ENCODE measurements at places on chromosomes 7 and 10.

DNA sequence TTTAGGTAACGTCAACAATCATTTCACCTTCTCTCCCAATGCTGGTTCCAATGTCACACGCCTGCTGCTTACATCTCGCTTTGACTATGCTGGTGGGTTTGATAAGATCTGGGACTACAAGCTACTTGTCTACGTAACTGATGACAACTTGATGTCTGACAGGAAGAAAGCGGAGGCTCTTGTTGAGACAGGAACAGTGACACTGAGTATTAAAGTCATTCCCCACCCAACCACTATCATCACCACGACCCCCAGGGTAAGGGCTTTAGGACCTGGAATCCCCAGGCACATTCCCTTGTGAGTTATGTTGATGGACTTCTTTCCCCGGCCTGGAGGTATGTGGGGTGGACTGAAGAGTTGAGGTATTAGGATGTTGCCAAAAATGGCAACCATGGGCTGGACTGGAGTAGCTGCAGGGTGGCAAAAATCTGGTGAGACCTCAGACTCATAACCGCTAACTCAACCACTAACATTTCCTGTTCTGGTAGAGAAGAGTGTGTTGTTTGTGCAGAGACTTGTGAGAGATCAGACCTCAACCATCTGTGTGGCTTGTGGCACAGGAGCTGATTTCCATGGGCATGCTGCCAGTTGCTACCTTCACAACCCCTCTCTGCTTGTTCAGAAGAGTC is 59.2 kb downstream of the CDHR3 start:
- peak; percentile 64 for DNase-seq

- DNase-seq: no peak
Observed at GRCh38 chr7:27564881-27565482, 97.7 kb downstream of the HIBADH start.

GRCh38 chr10:105727131-105727530 is 1086.0 kb downstream of the SORCS3 start:
- DNase-seq: no peak

DNA sequence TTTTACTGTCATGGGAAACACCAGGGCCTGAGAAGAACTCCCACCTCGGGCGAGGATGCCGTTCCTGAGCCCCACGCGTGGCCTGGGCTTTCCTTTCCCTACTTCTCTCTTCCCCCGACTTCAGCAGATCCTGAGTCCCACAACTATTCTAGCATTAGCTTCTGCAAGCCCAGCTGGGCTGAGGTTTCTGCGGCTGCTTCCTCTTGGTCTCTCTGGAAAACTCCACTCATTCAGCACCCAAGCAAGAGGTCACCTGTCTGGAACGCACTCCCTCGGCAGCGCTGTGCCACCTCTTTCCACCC is 761 bp upstream of the DOCK1 start:
- no peak for DNase-seq

DNA sequence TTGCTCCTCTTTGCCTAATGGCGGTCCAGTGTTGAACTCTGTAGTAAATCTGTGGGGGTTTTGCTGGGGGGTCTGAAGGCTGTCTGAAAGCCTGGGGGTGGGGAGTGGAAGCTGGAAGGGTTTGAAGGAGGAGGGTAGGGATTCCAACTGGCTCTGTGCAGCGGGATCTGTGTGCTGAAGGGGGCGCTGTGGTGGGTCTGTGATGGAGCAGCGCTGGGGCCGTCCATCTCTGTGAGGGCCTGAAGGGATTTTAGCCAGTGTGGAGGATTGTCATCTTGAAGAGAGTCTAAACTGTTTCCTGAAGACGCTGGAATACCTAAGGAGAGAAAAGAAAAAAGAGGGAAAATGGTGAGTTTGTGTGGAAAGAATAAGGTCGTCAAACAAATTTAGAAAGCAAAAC is 129.2 kb downstream of the STRA8 start:
- no peak for DNase-seq

DNA sequence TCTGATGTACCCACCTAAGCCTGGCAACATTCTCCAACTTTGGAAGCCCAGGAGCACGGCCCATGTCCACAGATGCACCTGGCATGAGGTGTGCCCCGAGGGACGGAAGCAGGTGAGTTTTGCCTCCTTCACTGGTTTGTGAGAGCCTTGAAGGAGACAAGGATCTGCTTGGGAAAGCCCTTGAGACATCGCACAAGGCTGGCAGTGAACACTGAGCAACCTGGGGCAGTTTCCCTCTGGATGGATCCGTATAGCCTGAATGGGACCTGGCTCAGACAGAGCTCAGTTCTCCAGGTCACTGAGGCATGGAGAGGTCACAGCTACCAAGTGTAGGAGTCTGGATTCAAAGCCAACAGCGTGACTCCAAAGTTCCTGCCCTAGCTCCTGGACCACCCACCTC is 8.8 kb upstream of the NUPR2 start:
- DNase-seq: no peak

DNA sequence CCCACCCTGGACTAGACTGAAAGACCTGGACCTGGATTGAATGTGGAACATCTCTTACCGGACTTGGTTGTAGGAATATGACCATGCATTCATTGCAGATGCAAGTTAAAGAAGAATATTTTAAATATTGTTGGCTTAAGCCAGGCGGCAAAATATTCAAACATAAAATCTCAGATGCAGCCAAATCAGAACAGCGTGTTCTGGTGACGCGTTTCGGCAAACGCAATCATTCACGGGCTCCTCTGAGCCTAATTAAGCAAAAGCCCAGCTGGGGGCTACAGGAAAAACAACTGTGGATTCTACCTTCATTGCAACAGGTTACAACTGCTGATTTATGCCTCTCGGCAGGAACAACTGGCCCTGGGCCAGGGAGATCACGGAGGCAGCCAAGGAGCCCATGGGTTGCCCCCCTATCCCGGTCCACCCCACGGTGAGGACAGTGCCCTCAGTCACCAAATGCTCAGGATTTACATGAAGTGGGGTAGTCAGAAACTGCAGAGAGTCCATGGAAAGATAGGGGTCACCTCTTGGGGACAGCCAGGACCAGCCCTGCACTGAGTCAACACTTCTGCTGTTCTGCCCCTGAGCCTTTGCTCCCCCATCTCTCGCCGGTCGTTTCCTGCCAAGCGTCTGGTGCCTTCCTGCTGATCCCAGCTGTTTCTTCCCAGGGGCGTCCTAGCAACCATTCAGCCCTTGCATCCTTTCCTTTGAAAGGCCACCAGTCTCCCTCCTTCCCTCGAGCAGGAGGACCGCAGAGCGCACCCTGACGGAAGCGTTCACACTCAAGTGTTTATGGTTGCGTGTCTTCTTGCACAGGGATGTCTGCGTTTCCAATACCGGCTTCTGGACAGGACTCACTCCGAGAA is 64.4 kb upstream of the SFMBT2 start:
- DNase-seq: no peak

DNA sequence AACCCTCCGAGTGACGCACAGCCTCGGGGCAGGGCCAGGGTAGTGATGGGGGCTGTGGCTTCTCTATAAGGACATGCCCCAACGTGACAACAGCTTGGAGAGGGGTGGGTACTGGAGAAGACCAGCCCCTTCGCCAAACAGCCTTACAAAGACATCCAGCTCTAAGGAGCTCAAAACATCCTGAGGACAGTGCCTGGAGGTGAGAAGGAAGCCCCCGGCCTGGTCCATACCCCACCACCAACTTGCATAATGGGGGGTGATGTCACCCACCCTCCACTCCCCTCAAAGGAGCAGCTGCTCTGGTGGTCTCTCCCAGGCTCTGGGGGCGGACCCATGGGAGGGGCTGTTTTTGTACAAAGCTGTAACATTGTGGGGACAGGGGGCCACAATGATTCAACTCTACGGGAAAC is 15.1 kb downstream of the PRSS2 start:
- DNase-seq: peak; percentile 61

GRCh38 chr7:1240517-1241257 is 8.0 kb downstream of the UNCX start:
- no peak for DNase-seq

- DNase-seq: no peak
Observed at GRCh38 chr7:29278337-29279069, 83.9 kb downstream of the CHN2 start.

DNA sequence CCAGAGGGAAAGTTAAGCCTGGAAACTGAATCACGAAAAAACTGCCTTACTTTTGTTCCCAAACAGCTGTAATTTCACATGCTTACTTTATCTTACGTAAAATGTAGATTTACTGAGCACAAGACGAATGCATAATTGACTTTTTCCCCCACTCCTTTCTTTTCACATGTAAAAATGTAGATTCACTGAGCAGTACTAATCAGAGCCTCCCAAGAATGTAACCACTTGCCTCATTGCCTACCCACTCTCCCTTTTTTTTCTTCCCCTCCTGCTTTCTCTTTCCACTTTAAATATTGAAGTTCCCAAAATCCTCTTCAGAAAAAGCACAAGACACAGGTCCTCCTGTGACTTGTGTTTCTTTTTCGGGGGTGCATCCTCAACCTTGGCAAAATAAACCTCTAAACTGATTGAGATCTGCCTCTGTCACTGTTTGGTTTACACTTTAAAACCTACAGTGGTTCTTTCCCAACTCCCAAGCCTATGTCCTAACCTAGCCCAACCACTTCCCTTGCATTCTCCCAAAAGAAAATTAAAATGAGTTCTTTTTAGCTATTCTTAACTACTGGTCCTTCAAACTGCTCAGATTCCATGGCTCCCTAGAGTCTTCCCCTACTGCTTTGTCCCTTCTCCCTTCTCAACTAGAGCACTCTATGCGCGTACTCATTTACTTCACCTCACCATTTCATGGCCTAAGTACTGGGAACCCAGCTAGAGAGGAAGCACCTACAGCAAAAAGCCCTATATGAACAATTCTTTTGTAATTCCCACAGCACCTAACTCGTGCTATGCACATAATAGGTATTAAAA is 236.6 kb upstream of the MKLN1 start:
- no peak for DNase-seq

DNA sequence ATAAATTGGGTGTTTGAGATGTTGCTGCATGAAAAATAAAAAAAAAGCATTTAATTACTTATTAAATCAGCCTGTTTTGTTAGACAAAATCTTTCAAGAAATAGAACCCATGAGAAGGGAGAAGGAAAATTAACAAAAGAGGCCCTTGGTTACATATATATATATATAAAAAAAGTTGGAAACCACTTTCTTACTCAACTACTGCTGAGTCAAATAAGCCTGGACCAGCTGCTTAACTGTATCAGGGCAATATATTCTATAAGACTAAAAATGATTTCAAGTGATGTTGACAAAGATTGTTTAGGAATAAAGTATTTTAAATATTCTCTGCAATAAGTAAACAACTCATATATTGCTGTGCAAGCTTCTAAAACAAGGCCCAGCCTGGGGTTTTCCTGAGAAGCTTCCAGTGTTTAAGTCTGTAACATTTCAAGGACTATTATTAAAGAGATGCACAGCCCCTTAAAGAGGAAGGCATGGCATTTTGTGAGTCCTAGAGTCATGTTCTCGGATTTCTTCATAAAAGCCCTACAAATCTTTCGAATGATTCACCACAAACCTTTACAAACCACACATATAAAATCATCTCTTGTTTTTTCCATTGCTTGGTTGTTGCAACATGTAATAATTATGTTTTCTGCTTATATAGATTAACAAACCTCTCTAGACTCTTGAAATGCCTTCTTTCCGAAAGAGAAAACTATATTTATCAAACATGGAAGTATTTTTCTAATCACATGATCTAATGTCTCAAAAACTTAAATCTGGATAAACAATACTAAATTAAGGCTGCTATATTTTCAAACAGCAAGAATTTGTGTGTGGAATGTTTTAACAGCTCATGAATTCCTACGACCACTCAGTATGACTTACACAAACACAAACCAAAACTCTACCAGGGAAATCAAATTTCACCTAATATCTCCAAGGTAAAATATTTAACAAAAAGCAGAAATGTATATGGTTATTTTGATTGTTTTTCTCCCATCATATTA is 14.3 kb downstream of the JAZF1 start:
- no peak for DNase-seq

GRCh38 chr7:133428876-133429275 is 176.0 kb downstream of the EXOC4 start:
- no peak for DNase-seq

GRCh38 chr7:93232673-93233018 is 480 bp downstream of the VPS50 start:
- DNase-seq: no peak

DNA sequence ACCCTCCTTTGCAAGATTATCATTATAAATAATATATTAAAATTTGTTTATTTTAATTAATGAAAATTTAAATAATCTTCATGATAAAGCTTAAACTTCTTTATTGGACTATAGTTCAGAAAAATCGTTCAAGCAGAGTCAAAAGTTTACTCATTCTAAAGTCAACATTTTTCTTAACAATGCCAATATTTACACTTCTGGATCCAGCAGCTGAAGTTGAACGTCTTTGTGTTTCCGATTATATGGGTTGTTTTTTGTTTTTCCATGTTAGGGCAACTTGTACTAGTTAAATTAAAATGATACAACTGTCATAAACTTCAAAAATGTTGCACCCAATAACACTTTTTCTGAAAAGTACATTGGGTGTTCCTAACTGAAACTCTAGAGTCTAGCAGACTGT is 43.8 kb downstream of the GRB10 start:
- DNase-seq: no peak

DNA sequence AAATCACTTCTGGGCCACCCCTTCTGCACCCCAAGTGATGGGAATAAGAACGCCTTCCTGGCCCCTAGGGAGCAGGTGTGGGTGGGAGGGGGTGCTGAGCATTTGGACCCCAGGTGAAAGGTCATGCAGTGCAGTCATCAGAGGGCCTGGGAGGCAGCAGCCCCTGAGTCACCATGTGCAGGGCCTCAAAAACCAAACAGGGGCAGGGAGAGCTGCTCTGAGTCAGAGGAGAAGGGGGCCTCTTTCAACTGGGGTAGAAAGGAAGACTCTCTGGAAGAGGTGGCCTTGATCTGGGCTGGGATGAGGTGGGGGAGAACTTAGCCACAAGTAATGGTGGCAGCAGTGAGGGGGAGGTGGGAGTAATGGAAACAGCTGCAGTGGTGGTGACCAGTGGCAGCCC is 164.3 kb downstream of the BUB3 start:
- DNase-seq: no peak

- DNase-seq: no peak
Observed at GRCh38 chr10:110502851-110503301, 5.2 kb downstream of the DUSP5 start.

GRCh38 chr10:28765641-28766040 is 88.3 kb downstream of the BAMBI start:
- no peak for DNase-seq

- no peak for DNase-seq
Observed at GRCh38 chr7:47885309-47885986, 62.8 kb downstream of the PKD1L1 start.

- DNase-seq: no peak
Observed at GRCh38 chr10:2463316-2463715, 604.0 kb upstream of the PFKP start.

DNA sequence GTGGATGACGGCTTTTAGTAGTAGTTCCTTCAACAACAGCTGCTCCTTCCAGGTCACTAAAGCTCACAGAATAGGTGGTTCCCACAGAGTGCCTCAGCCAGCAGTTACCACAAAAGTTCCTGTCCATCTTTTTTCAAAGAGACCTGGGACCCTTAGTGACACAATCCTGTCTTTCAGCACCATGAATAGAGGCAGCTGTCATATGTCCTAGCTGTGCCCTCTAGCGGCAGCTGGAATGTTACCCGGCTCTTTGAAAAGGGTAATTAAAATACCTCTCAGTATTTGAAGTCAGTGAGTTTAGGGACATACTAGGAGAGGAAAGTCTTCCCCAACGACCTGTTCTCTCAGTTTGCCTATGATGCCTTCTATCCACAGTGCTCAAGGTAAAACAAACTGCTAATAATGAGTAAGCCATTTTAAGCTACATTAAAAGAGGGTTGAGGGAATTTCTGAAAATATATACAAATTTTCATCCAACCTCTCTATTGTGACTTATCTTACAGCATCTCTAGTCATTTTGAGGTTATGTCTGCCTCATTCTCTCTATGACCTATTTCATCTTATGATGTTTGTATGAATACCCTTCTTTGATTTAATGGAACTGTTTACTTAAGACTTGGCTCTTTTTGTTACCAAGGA is 290.8 kb downstream of the NXPH1 start:
- no peak for DNase-seq

Data from T-helper 9 cell (primary cell).